ENCODE measurements at places on chromosomes 1 and 21.

DNA sequence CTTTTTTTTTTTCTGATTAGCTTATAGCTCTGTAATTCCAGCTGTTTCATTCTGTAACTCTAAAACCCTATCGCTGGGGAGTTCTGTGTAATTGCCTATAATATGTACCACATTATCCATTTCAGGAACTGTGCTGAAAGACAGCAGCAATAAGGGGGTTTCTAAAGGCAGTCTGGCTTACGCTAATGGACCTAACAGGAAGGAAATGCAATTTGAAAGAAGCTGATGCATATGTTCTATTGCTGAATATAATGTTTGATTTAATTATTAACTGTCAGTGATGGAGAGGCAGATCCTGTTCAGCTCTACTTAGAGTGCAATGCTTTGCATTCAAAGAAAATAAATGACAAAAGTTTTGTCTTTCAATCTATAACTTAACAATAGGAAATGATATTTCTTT is 209.4 kb upstream of the SNX7 start:
- no peak for DNase-seq

- no peak for DNase-seq
These were observed 13.4 kb downstream of the KCNA10 start for GRCh38 chr1:110505596-110505995.

GRCh38 chr1:203338335-203339036 is 12.4 kb downstream of the FMOD start:
- DNase-seq = no peak

DNA sequence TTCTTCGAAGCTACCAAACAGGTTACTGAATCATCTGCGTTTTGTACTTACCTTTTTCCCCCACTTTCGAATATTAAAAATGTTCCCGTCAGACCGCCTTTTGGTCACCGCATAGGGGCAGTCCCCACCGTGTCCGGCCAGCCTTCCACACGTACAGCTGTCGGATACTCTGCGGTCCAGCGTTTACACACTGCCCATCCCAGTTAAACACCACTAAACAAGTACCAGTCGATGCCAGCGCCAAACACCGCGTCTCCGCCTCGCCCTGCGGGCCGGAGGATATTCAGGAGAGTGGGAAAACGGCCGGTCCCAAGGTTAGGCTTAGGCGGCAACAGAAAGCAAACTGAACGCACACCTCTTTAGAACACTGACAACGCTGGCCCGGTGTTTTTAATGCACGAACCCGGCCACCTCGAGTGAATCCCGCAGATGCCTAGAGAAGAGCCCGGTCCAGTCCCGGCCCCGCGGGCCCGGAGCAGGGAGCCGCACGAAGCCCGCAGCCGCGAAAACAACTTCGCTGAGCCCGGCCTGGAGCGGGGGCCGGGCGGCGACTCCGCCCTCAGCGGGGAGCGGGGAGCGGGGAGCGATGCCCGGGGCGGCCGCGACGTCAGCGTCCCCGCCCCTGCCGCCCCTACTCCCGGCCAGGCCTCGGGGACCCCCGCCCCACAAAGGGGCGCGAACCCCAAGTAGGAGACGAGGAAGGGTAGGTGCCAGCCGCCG is 730 bp upstream of the PHF13 start:
- DNase-seq = no peak

DNA sequence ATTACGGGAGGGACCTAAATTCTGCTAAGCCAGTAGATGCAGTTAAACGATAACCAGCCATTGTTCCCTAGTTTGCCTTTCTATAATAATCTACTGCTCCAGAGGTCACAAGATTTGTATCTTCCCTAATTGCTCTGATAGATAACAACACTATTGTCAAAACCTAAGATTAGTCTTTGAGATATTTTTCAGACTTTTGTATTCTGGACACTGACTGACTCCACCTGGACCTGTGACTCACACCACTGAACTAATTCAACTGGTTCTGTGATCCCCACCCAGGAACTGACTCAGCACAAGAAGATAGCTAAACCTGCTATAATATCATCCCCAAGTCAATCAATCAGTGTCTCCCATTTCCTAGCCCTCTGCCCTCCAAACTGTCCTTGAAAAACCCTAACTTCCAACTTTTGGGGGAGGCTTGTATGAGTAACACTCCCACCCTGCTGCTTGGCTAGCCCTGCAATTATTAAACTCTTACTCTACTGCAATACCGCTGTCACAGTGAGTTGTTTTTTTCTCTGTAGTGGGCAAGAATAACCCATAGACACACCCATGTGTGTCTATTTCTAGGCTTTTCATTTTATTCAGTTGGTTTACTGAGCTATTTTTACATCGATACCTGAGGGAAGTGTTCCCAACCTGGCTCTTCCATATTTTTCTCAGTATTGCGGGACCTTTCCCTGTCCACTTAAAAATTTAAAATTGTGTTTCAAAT is 11.2 kb downstream of the KIFAP3 start:
- DNase-seq = no peak
